ENCODE measurements at places on chromosomes 16 and 17.

DNA sequence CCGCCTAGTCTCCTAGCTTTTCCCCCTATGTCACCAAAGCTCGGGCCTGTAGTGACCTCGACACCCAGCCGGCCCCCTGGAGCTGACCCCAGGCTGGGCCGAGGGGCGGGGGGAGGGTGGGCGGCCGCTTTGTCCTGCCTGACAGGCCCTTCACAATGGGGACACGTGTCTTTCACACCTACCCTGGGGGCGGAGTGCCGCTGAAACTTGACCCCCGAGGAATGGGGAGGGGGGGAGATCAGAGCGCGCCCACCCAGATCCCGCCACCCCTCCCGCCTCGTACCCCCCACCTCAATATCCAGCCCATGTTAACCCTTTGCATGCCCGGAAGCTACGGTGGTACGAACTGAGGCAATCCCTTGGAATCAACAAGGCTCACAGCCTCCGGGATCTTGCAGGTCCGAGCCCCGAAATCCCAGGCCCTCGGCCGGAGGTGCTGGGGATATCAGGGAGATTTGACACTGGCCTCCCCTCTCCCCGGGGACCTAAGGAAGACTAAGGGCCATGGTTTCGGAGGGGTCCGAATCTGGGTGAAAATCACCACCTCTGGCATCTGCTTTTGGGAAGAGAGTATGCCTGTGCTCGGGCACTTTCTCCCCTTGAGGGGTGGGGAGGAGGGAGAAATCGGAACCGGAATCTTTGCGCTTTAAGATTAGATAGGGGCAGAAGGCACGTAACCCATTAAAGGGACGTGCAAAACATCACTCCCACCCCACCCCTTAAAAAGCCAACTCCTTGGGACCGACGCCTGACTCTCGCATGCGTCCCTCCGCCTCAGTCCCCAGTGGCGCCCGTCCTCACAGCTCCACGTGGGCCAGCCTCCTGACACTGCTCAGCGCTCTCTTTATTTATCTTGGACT is 2.6 kb downstream of the NOG start:
- no peak for DNase-seq

GRCh38 chr17:21425321-21425720 is 49.2 kb downstream of the KCNJ12 start:
- DNase-seq, result no peak

GRCh38 chr16:84150926-84151325 is 5.8 kb downstream of the DNAAF1 start:
- no peak for DNase-seq

- DNase-seq, result no peak
Measured at GRCh38 chr17:63772801-63773271, 561 bp downstream of the CCDC47 start.

GRCh38 chr16:4314532-4315185 is 1.2 kb upstream of the GLIS2 start:
- no peak for DNase-seq

DNA sequence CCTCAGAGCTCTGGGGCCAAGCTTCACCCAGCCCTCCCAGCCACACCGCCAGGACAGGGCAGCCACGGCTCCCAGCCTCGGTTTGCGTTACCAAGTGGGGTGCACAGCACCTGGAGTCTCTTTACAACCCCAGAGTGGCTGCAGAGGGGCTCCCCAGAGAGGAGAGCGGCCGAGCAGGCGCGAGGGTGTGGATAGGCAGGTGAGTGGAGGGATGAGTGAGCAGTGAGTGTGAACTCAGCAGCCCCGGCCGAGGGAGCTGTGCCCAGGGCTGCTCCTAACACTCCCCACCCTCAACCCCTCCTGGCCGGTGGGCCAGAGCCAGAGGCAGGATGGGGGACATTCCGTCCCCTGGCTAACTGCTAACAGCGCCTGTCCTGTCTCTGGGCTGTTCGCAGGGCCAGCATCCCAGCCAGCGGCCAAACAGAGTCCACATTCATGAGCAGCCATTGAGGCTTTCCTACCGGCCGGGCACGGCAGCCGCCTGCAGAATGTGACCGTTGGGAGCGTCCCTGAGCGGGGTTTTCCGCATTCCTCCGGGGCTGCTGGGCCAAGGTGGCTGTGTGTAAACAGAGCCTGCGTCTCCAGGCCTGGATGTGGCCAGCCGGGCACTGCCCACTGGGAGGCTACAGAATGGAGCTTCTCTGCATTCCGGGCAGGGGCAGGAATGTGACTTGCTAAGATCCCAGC is 5.3 kb downstream of the ZNF469 start:
- DNase-seq, result no peak

- no peak for DNase-seq
Measured at GRCh38 chr17:8739097-8739496, 5.5 kb downstream of the CCDC42 start.

- DNase-seq, result no peak
Measured at GRCh38 chr17:10772425-10773380, 31.2 kb downstream of the TMEM238L start.

- DNase-seq, result peak; percentile 16
Measured at GRCh38 chr17:41486809-41487530, 2.7 kb downstream of the KRT36 start.

DNA sequence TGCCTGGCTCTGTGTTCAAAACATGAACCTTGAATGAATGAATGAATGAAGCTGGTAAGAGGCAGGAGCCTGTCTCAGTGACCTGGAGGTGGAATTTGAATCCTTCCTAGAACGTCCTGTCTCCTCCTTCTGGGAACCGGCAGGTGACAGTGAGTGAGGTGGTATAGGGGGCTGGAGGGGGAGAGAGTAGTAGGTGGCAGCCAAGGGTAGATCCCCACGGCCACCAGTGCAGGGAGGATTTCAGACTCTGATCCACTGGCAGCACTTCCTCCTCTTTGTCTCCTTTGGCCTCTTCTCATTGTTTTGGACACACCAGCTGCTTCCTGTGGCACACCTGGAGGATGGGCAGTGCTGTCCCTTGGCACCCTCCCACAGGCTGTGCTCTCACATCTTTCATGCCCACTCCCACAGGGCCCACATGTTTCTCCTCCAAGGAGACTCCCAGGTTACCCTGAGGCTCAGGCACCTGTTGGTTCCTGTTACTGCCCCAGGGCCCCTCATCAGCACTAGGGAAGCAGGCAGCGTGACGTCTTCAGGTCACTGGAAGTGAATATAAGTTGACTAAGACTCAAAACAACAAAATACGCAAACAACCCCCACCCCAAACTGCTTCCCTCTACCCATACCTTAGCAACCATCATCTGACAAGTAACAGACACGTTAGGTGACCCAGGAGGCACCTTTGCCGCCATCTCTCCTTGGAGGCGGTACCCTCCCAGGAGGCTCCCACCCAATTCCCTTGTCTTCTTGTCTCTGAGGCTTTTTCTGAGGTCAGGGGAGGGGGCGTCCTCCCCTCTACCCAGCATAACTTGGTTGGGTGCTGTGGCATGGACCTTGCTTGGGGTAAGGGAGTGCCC is 84.6 kb downstream of the N4BP1 start:
- no peak for DNase-seq

GRCh38 chr16:851871-852270 is 51.3 kb upstream of the GNG13 start:
- DNase-seq, result no peak

GRCh38 chr16:19601083-19601976 is 45.8 kb downstream of the VPS35L start:
- no peak for DNase-seq

DNA sequence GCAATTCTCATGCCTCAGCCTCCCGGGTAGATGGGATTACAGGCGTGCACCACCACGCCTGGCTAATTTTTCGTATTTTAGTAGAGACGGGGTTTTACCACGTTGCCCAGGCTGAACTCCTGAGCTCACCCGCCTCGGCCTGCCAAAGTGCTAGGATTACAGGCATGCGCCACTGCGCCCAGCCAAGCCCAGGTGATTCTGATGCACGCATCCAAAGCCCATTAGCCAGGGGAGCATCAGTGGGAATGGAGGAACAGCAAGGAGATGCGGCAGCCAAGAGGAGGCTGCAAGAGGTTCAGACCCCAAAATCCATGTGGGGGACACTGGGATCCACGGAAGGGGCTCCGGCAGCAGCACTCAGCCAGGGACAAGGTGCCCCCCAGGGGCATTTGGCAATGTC is 12.1 kb downstream of the ATP2A3 start:
- no peak for DNase-seq

DNA sequence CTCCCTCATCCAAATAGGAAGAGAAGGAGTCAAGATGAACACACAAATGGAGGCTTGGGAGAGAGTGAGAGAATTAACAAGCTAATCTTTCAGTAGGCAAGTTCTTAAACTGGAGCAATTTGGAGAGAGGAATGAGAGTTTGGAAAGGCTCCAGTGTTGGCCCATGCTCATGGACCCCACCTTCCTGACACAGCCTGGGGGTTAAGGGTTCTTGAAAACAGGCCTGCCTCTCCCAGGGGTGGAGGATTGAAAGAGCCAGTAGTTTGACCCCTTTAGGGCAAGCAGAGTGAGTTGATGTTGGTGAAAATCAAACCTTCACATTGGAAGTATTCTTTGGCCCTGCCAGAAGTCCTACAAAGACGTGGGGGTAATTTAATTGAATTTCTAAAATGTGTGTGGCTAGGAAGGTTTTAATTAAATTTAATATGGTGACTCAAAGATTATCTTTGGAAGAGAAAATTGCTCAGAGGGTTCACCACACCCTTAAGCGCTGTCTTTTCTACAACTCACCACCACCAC is 5.8 kb downstream of the HOXB3 start:
- DNase-seq, result no peak

- no peak for DNase-seq
Measured at GRCh38 chr16:52906281-52906680, 146.4 kb downstream of the CHD9NB start.

- no peak for DNase-seq
Measured at GRCh38 chr16:82034981-82035612, at the start of gene HSD17B2. Gene HSD17B2 (plus strand): TSS chr16:82035253. CDS start chr16:82035425, 172 bp downstream.

DNA sequence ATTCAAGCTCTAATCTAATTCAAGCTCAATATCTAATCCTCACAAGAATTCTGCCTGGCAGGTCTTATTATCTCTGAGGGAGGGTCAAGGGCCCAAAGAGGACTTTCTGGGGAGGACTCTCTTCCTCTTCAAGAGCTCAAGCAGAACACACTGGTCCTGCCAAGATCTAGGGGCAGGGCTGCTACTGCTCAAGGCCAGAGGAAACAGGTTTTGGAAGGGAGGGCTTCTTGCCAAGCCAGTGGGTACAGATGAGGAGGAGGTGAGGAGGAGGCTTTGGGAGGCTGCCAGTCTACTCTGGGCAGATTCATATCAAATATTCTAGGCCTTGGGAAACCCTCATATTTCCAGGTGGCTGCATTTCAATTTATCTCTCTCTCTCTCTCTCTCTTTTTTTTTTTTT is 51.8 kb upstream of the IL34 start:
- no peak for DNase-seq

DNA sequence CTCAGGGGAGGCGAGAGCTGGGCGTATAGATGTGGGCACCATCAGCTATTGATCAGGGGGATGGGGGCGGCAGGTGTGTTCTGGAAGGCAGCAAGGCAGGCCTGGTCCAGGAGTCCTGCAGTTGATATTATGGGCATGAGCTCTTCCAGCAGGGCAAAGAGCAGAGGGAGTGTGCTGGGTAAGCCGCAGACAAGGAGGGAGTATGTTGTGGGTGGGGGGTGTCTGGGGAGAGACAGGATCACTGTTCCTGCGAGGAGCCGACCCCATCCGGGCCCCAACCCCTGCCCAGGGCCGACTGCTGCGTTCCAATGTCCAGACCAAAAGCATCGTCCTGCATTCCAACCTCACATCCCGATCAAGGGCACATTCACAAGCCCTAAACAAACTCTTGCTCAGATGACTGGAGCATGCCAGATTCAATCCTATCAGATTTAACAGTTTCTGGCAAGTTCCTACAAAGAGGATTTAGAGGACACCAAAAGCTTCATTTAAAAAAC is 9.2 kb downstream of the MXRA7 start:
- no peak for DNase-seq

DNA sequence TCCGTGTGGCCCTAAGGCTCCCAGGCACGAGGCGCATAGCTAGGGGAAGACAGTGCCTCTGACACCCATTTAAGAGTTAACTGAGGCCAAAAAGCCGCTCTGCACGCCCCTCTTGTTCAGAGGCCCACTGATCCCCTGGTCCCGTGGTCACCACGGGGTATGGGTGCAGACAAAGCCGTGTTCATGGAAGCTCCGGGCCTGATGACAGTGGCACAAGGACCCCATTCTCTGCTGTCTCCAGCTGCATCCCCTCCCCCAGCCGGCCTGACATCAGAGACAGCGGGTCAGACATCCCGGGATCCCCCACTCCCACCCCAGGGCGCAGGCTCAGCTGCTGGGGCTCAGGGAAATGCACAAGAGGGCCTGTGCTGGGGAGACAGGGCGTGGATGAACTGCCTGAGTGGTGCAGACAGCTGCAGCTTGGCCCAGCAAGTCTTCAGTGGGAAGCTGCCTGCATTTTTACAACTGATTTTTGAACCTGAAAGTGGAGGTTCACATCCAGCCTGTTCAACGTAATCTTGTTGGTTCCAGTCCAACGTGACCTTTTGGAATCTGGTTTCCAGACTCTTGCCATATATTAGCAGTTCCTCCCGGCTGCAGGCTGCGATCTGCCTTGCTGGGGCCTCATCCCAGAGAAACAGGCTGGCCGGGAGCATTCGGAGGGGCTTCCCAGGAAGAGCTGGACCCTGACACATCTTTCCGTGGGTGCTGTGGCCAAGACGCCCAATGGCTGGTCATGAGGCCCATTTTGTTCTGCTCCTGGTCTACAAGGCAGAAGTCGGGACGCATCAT is 9.7 kb upstream of the BAHCC1 start:
- no peak for DNase-seq

DNA sequence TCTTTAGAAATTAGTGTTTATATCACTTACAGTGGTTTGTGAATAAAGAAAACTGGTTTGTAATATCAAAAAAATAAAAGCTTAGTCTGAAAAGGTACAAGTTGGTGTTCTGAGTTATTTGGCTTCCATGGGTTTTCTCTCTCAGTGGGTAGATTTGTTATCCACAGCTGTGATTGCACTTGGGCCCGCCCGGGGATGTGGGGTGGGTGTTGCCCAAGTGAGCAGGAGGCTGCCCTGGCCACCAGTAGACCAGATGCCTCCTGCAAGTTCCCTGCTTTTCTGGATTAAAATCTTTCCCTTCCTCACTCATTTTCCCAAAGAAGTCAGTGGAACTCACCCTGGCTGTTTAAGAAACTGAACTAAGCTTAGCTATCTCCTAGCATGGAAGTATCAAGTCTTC is 380.6 kb downstream of the RBFOX1 start:
- DNase-seq, result no peak

- DNase-seq, result no peak
Measured at GRCh38 chr16:74760007-74760767, 14.4 kb downstream of the FA2H start.

DNA sequence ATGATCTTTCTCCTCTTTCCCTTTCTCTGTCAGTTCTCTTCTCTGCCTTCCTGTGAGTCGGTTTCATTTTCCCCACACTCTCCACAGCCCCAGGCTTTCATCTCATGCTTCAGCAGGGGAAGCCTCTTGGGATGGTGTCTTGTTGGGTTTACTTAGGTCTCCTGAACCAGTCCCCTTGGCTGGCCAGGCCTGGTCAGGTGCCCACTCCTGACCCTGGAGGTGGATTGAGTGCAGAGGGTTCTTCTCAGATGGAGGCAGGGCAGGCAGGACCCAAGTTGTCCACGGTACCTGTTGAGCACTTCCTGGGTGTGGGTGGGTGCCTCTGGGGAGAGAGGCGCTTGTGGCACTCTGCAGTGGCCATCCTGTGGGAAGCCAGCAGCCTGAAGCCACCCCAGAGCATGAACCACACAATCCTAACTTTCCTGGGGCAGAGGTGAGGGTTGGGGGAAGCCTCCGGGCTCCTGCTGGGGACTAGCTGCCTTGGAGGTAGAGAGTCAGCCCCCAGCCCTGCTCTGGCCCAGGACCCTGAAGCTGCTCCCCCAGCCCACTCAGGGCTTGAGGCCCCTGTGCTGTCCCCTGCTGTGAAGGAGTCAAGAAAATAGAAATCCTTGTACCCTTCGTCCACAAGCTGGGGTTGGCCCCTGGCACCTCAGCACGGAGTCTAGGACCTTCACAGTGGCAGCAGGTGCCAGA is 2.0 kb upstream of the RAP1GAP2 start:
- peak; percentile 13 for DNase-seq

Measured in activated T-helper 2 cell treated with anti-CD3 and anti-CD28 coated beads, Interferon-gamma antibody, Interleukin-2, Interleukin-4, amounts not matched to agents 10 μg/mL and 5 μg/mL and 100 μg/mL, durations not matched to agents 14 hours and 24 hours and 36 hours (primary cell).